ENCODE measurements at places on chromosomes 7 and 10.

- H3K27ac ChIP-seq: peak overlapping the region; percentile 22
- peak; percentile 33 for DNase-seq
- H3K36me3 ChIP-seq: no peaks in the 10 kb centered on the region
Observed at GRCh38 chr10:92284112-92284704, 6.7 kb downstream of the CPEB3 start.

DNA sequence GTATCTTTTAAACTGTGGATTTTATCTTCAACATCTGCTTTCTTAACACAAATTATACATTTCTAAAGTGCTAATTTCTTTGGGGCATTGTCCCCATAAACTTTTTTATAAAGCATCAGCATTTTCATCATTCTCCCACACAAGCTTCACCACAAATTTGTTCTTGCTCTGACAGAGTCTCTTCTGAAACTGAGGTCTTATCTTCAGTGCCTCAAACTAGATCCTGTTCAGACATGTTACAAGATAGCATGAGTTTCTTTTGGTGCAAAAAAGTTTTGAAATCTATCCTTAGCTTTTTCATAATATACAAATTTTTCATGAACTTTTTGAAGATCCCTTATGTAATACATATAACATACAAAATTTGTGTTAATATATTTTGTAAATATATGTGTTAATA, 346.6 kb downstream of the IPMK start:
- DNase-seq: no peak
- no peak overlapping the region for H3K4me3 ChIP-seq
- no peak overlapping the region for H3K27ac ChIP-seq
- H3K4me1 ChIP-seq: no peaks in the 10 kb centered on the region
- H3K36me3 ChIP-seq: no peaks in the 10 kb centered on the region

GRCh38 chr10:48493083-48493871, 111.6 kb downstream of the ARHGAP22 start:
- H3K4me3 ChIP-seq: no peak overlapping the region
- H3K27ac ChIP-seq: no peak overlapping the region
- H3K4me1 ChIP-seq: no peaks in the 10 kb centered on the region
- DNase-seq: no peak
- no peaks in the 10 kb centered on the region for H3K36me3 ChIP-seq

DNA sequence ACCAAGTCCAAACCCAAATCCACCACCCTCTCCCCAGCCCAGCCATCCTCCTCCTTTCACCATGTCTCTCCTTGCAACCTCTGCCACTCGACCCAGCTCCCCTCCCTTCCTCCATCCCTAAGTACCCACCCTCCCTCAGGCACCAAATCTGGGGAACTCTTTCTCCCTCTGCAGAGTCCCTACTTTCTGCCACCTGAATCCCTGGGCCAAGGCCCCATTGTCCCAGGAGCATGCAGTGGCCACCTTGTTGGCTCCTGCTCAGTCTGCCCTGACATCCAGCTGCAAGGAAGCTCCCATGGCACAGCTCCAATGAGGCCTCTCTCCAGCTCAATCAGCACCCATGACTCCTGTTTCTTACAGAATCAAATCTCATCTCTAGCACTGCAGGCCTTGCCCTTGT, 5.5 kb upstream of the UNC5B start:
- no peaks in the 10 kb centered on the region for H3K36me3 ChIP-seq
- H3K27me3 ChIP-seq: peaks cover 20% of the 10 kb centered on the region
- no peak for DNase-seq
- H3K27ac ChIP-seq: no peak overlapping the region
- H3K4me3 ChIP-seq: no peak overlapping the region

DNA sequence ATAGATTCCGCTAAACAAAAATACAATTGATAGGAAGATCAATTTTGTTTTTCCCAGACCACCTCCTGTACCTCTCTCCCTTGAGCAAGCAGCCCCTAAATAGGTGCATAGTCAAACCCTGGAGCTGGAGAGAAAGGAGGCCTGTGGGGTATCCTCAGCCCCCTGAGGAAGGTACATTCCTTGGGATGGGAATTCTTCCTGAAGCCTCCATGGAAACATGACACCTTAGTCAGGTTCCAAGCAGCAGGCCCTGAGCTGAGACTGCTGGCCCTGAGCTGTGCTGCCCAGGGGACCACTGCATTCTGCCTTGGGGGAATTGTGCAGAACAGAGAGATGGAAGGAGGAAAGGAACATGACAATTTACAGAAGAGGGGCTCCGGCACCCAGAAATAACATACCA, 7.4 kb downstream of the HNRNPF start:
- H3K4me1 ChIP-seq: peaks cover 86% of the 10 kb centered on the region
- no peak overlapping the region for H3K27ac ChIP-seq
- no peak overlapping the region for H3K4me3 ChIP-seq
- no peak for DNase-seq

DNA sequence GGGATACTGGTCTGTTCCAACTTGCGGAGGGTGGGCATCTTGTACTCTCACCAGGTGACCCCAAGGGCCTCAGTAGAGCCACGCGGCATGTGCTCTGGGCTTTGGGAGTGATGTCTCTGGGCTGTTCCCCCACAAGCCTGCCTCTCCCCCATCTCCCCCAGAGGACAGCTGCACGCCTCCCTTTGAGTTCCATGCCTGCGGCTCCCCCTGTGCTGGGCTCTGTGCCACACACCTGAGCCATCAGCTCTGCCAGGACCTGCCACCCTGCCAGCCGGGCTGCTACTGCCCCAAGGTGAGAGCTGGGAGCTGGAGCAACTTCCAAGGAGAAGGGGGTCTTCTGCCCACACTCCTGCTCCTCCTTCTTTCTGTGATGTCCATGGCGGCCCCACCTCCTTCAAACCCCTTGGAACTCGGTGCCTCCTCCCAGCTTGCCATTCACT, 15.0 kb upstream of the ZNF862 start:
- no peak overlapping the region for H3K27ac ChIP-seq
- H3K4me3 ChIP-seq: no peak overlapping the region
- H3K36me3 ChIP-seq: no peaks in the 10 kb centered on the region
- no peaks in the 10 kb centered on the region for H3K4me1 ChIP-seq
- no peaks in the 10 kb centered on the region for H3K27me3 ChIP-seq
- no peak for DNase-seq

GRCh38 chr7:41028580-41028979, 674.3 kb downstream of the INHBA start:
- H3K4me1 ChIP-seq: no peaks in the 10 kb centered on the region
- DNase-seq: no peak
- H3K4me3 ChIP-seq: no peak overlapping the region
- H3K36me3 ChIP-seq: no peaks in the 10 kb centered on the region

- H3K36me3 ChIP-seq: no peaks in the 10 kb centered on the region
- no peaks in the 10 kb centered on the region for H3K4me1 ChIP-seq
- no peak overlapping the region for H3K4me3 ChIP-seq
- DNase-seq: no peak
- H3K27me3 ChIP-seq: no peaks in the 10 kb centered on the region
- no peak overlapping the region for H3K27ac ChIP-seq
Observed at GRCh38 chr10:6667150-6667549, 87.1 kb upstream of the PRKCQ start.
